Stimulated activated CD8-positive, alpha-beta memory T cell treated with anti-CD3 and anti-CD28 coated beads, Interleukin-7, amount 100 ng/mL, for 1 hour (primary cell): ENCODE measurements at places on chromosomes 6 and 20.

- DNase-seq, result no peak
These were observed 28.9 kb downstream of the CLIC5 start for GRCh38 chr6:45986746-45987274.

- DNase-seq, result no peak
These were observed 858.0 kb upstream of the FLRT3 start for GRCh38 chr20:15195378-15195777.

GRCh38 chr6:64249115-64249514 is 613.5 kb downstream of the PHF3 start:
- no peak for DNase-seq

DNA sequence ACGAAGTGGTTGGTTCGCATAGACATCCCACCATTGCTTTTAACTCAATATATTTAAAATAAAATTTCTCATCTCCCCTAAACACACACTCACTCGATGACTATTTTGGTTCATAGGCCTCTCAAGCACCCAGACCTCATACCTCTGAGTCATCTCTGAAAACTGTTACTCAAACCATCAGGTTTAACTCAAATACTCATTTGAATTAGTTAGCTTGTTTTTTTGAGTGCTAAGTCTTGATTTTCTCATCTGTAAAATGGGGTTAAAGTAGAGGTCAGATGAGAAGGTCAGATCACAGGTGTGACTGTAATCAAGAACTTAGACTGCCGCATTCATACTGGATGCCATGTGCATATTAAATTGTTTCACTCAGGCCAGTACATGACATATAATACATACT is 243.9 kb upstream of the TENT5A start:
- DNase-seq, result no peak

DNA sequence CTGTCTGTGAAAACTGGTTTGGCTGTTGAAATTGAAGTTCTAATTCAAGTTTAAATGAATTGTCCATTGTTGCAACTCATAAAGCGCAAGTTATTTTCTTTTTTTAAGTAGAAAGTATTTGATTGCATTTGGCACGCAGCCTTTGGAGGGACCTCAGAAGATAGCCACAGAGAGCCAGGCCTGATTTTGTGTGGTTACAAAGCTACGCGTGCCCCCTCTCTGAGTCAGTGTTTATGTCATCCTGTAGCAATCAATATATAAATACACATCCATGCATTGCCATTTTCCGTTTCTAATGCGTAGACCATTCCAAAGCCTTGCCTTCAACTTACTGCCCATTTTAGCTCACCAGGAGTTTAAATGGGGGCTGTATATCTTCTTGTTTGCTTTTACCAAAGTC is 173.2 kb downstream of the TMEM242 start:
- DNase-seq, result no peak

DNA sequence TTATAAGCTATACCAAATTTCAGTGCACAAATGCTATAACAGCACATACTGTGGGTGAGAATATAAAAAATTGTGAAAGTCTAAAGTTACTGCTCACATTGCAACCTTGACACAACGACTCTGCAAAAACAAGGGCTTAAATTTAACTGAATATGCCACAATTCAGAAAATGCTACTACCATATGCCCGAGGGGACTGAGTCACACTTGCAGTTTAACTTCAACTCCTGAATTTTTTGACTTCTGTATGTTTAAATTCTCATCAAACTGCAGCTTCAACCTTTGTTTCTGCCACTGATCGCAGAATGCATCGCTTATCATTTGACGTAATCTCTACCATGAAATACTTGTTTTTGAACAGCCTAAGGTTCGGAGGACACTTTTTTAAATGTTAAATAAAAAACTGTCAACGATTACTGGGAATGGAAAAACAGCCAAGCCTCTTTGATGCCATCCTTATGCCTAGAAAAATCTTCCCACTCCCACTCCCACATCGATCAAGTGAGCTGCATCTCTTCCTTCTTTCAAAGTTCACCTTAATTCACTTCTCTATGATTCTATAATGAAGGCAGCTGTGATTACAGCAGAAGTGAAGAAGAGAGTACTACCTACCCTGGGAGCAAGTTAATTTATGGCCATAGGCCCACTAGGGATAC is 136.5 kb downstream of the ATXN1 start:
- no peak for DNase-seq

DNA sequence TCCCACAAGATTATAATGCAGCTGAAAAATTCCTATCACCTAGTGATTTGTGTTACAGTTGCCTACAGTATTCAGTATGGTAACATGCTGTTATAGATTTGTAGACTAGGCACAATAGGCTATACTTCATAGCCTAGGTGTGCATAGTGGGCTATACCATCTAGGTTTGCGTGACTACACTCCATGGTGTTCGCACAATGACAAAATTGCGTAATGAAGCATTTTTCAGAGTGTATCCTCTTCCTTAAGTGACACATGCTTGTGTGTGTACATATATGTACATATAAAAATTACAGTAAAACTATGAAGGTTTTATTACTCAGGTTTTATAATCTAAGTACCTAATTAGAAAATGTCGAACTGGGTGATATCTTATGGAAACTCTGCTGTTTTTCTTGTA is 133.0 kb downstream of the FARS2 start:
- no peak for DNase-seq

DNA sequence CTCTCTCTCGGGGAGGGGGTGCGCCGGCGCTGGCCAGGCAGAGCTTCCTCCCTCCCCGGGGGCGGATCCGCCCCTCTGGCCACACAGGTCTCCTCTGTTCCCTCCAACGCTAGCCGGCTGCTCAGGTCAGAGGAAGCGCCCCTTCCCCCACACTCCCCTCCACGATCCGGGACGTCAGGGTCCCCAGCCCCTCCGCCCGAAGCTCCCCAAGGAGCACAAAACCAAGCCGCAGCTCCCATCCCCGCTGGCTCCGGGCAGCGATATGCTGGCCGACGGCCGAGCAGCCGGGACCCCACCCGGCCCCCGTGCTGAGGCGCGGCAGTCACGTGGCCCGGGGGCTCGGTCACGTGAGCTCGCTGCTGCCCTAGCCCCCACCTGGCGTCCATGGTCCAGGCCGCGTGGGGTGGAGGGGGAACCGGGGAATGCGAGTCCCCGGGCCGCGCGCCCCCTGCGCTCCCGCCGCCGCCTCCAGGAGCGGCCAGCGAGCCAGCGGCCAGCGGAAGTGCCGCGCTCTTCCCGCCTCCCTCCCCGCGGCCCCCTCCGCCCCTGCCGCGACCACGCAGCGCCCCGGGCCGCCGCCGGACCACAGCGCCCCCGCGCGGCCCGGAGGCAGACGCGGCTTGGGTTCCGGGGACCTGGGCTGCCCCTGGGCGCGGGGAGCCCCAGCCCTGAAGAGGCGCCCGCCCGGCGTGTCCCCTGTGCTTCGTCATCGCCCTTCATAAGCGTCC is at the start of gene SLC35B2:
SLC35B2 (minus strand) TSS at position 504 of the 728 bp plus-strand sequence; CDS start at position 386, 118 bp downstream.
- DNase-seq, result peak; percentile 36

DNA sequence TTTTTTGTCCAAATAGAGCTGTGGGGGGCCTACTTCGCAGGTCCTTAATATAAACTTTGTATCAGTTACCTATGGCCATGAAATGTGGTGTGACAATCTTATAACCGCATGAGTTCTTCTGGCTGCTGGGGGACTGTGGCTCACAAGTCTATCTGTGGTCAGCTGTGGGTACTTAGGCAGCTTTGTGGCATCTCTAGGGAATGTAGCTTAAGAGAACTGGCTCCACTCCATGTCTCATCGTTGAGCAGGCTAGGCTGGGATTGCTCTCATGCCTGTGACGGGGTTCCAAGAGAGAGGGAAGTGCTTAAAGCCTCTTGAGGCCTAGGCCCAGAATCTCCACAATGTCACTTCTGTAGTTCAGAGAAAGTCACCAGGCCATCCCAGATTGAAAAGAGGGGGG is 140.5 kb downstream of the BTBD3 start:
- DNase-seq, result no peak

DNA sequence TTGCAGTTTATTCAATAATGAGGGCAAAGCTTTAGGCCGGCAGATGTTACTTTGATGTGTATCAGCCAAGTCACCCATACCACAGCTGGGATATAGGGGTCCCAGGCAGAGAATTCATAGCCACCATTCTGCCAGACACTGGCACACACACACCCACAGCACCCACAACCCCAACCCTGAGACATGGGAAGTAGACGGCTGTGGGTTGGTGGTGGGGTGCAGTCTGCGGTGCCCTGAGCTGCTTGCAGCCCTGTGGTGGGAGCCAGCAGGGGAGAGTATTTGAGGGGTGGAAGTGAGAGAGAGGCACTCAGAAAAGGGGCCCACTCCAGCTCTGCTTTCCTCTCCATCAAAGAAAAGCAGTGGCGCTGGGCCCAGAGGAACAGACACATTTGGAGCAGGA is 125.3 kb downstream of the FOXO3 start:
- no peak for DNase-seq

DNA sequence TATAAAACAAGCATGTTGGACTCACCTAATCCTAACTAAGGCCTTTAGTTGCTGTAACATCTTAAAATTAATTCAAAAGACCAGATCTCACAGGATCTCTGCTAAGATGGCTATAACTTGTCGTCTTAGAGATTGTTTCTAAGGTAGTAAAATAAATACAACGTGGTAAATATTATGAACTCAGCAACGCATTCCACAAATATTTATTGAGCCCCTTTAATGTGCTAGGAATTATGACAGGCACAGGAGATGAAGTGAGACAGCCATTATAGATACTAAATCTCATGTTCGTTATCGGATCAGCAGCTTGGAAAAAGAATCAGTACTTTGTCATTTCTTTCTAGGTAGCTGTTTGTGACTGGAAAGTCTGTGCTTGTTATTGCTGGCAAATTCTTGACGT is 20.9 kb upstream of the MCM3 start:
- DNase-seq, result no peak

GRCh38 chr6:30801950-30802349 is 57.6 kb upstream of the IER3 start:
- DNase-seq, result no peak

GRCh38 chr20:57974863-57975262 is 253.6 kb downstream of the ANKRD60 start:
- no peak for DNase-seq

- DNase-seq, result no peak
These were observed 93.5 kb upstream of the BMP5 start for GRCh38 chr6:55968926-55969325.

- DNase-seq, result no peak
These were observed 18.4 kb downstream of the TENT5A start for GRCh38 chr6:81734081-81734480.

DNA sequence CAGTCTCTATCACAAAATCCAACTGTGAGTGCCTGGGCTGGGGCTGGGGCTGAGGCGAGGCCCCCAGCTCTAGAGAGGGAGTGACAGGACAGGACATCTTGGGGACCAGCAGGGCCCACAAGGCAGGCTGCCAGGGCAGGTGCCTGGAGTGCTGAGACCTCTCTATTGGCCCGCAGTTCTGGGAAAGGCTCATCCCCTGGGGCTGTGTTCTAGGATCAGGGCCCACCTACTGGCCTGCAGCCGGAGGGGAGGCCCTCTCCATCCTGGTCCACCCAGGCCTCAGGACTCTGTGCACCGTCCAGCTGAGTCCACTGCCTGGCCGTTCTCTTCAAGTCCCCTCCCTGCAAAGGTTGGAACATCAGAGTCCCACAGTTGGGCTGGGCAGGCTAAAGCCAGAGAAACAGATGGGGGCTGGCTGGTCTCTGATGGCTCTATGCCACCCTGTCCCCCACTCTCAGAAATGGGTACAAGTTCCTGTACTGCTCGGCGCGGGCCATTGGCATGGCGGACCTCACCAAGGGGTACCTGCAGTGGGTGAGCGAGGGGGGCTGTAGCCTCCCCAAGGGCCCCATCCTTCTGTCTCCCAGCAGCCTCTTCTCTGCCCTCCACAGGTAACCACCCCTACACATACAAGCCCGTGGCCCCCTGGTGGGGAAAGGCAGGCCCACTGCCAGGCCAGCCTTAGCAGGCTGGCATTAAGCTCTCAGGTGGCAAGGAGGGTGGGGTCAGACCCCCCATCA is 9.0 kb downstream of the EMILIN3 start:
- DNase-seq, result no peak

- no peak for DNase-seq
These were observed 130.6 kb downstream of the BMP7 start for GRCh38 chr20:57135875-57136274.

DNA sequence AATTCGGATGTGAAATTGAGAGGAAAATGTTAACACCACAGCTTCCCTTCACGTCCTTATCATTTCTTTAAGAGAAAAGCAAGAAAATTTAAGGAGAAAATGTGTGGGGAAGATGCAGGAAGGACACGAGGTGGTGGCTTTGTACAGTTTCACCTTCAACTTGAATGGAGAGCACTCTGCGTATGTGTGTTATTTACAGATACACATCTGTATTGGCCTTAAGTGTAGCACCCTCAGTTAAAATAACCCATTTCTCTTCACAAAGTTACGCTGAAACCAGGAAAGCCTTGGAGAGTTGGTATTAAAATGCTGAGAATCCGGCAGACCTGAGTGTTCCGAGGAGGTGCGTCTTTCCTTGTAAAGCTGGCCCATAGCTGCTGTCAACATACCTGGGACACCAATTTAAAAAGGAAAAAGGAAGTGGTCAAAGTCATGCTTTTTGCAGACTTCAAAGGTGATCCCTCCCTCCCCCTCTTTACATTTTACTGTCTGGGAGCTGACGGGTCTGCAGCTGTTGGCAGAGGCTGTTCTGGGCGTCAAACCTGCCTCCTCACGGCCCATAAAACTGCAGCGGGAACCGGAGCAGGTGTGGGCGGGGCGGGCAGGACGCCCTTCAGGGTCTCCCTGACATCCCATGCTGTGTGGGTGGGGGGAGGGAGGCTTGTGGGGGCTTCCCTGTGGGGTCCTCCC is 61.3 kb upstream of the TBXT start:
- DNase-seq, result no peak

- no peak for DNase-seq
These were observed 92.8 kb upstream of the SASH1 start for GRCh38 chr6:148249679-148250375.

GRCh38 chr20:23456873-23457272 is 4.2 kb upstream of the CST11 start:
- DNase-seq, result no peak

DNA sequence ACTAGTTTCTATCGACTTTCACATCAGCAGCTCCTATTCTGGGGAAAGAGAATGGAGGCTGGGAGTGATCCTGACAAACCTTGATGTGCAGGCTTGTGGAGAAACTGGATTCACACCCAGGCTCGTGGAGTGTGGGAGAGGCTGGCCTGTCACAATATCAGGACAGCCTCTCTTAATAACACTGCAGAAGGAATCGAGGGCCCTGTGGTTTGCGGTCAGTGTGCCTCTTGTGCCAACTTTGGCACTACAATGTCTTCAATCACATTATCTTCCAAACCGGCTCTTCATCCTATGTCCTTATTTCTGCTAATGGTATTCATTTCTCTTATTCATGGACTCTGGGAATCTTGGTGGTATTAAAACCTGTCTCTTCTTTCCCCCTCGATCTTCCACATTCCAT is 92.7 kb downstream of the PRL start:
- DNase-seq, result no peak

DNA sequence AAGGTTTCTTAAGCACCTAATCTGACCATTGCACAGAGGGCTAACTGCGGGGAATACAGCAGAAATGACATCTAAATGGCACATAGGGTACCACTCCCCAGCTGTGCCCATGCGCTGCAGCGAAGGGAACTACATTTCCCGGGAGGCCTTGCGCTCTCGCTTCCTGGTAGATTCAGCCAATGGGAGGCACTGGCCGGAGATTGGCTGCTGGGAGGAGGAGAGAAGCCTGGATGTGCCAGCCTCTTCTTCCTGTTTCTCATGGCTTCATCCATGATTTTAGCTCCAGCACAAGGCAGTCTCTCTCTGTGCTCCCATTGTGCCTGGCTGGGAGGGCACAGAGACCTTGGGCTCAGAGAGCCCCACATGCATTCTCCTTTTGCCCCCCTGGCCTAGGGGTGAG is 101.7 kb upstream of the FOXA2 start:
- no peak for DNase-seq

- no peak for DNase-seq
These were observed 55.1 kb downstream of the HNF4A start for GRCh38 chr20:44410583-44411019.
